ENCODE measurements at places on chromosomes 6 and 20.

DNA sequence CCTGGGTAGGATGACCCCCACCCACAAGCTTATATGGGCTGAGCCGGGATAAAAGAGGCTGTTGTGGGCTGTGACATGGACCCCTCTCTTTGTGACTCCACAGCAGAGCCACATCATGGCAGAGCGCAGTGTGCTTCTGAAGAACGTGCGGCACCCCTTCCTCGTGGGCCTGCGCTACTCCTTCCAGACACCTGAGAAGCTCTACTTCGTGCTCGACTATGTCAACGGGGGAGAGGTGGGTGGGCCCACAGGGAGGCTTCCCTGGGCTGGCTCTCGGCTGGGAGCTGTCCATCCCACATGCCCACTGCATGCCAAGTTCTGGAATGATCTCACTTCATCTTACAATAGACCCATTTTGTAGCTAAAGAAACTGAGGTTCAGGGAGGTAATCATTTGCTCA is 10.5 kb downstream of the SGK2 start:
- DNase-seq, result no peak

DNA sequence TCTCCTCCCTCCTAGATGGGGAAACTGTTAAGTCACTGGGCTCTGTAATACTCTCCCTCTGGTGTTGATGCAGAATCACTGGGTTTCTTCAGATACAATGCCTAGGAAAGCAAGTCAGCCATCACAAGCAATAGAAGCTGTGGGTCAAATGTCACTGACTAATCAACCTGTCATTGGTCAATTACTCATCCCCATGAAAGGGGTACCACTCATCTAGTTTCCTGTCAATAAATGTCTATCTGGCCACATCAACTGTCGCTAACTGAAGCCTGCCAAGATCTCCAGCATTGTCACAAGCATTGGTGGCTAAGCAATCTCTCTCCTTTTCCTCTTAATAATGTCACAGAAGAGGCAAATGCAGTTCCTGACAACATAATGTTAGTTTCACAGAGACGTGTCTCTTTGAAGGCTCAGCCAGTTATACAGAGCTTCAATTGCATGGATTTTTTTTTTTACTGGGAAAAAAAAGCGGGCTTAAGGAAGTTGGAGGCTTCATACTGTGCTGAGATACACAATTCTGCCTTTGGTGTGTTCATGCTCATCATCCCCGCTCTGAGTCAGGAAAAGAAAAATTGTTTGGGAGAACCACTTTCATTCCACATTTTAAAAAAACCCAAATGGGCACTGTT is 355.9 kb downstream of the BTBD9 start:
- DNase-seq, result no peak

- no peak for DNase-seq
Observed at GRCh38 chr20:1822564-1823449, 72.4 kb upstream of the SIRPA start.

DNA sequence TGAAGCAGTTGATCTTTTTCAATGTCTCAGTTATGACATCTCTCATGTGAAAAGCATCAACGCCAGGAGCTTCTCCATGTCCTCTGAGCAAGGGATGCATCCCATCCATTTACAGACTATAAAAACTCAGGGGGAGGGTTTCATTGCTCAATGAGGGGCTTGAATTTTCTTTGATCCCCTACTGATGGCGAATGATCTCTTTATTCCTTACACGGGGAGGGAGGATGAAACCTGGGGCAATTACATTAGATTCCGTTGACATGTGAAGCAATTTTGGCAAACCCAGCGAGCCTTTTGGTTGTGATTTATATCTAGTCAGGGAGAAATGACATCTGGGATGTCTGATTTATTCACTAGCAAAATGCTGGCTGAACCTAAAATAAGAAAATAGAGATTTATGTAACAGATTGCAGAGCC is 268.9 kb downstream of the HIVEP2 start:
- no peak for DNase-seq

DNA sequence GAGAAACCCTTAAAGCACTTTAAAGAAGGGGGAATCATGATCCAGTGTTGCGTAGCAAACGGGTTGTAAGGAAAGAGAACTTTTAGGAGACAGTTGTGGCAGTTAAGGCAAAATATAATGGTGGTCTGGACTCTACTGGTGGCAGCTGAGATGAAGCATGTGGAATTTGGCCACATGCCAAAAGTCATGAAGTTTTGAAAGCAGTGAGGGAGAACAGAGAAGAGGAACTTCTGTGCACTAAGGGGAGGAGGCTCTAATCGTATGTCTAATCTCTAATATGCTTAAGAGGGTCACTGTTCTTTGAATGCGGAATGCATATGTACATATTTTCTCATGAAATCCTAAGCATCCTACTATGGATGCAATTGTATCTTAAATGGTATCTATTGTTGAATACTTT is 91.5 kb downstream of the RIMS1 start:
- DNase-seq, result no peak

DNA sequence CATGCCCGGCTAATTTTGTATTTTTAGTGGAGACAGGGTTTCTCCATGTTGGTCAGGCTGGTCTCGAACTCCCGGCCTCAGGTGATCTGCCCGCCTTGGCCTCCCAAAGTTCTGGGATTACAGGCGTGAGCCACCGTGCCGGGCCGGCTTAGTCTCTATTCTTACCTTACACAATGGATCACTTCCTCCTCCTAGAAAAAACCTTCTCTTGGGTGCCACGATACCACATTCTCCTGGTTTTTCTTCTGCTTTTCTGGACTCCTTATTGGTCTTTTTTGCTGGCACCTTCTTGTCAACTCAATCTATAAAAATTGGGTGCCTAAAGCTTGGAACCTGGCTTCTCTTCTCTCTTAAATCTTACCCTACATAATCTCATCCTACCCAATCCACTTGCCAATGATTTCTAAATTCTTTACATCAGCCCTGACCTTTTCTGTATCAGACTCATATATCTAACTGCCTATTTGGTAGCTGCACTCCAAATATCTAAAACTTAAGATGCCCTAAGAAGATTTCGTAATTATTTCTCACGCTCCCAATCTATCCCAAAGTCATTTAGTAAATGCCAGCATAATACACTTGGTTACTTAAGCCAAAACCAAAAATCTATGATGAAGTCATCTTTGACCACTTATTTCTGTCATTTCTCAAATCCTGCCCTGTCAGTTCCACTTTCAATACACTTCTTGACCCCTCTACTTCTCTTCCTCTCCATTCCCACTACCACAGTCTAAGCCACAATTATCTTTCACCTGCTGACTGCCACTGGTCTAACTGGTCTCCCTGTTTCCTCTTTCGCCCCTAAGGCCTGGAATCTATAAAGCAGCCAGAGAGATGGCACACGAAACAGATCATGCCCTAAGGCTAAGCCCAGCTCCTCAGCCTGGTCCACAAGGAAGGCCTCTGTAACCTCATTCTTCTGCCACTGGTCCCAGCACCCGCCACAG is 43.2 kb downstream of the ELMO2 start:
- no peak for DNase-seq

DNA sequence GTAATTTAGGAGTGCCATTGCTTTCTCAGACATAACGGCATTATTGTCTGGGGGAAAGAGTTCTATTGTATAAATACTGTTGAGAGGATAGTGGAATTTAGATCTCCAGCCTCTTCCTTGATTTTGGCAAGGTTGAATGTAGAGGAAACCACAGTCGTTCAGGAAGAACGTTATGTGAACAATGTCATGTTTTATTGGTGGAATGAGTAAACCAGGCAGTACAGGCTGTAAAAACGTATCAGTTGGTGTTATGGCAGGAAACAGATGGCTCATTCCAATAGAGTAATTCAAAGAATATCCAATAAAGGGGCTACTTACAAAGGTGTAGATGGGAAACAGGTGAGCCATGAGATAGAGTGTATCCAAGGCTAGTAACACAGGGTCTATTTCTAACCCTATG is 123.6 kb upstream of the SLC35B3 start:
- no peak for DNase-seq

- no peak for DNase-seq
Observed at GRCh38 chr6:70459235-70459634, 45.9 kb downstream of the FAM135A start.

- DNase-seq, result no peak
Observed at GRCh38 chr20:38226553-38226952, 34.0 kb downstream of the KIAA1755 start.

DNA sequence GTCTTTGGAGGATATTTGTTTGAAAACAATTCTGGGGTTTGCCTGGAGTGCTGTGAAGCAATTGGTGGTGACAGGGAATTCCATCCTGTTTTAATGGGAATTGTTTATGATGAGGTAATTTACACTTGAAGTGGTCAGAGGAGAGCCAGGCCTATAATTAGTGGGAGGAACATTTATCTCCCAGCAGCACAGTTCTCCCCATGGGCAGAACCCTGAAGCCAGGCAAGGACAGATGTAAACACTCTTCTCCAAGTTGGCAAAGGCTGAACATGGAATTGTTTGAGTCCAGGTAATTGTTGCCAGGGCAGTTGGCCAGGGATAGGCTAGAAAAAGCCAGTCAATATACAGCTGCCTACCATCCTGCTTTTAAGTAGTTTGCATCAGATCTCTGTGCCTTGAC is 789.7 kb downstream of the FRK start:
- DNase-seq, result no peak

- no peak for DNase-seq
Observed at GRCh38 chr6:51827580-51827979, 259.8 kb downstream of the PKHD1 start.

- DNase-seq, result no peak
Observed at GRCh38 chr6:141026504-141026903, 1106.2 kb upstream of the GJE1 start.

GRCh38 chr20:62080249-62080990 is 14.7 kb upstream of the TAF4 start:
- no peak for DNase-seq

DNA sequence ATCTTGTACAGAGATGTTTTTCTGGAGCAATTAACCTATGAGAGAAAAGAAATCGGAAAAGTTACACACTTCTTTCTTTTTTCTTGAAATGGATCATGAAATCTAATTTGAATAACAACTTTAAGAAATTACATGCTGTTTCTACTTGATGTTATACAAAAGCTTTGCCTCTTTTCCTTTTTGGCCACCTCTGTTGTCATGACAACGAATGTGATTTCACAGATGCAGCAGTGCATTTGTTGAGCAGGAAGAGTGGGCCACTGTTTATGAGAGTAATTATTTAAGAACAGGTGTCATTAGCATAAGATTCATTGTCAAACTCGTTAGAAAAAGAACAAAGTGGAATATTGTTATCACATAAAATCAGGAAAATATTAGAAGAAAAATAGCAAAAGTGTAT is 148.3 kb upstream of the IMPG1 start:
- no peak for DNase-seq

DNA sequence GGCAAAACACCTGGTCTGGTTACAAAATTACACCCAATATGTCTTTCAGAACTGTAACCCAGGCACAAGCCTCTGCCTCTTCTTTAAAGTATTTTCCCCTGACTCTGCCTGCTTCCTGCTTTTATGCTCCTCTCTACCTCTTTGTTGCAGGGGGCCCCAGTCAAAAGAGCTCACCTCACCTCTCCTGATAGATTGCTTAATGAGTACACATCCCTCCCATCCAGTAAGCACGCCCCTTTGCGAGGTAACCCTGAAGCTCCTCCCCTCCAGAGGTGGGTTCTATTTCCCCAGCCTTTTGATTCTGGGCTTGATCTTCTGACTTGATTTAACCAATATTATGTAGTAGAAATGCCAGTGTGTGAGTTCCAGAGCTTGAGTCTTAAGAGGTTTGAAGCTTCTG is 56.6 kb upstream of the EYA2 start:
- DNase-seq, result no peak

- DNase-seq, result no peak
Observed at GRCh38 chr6:2914318-2914660, 11.2 kb upstream of the SERPINB9 start.

GRCh38 chr6:113742342-113742741 is 114.8 kb upstream of the MARCKS start:
- no peak for DNase-seq

DNA sequence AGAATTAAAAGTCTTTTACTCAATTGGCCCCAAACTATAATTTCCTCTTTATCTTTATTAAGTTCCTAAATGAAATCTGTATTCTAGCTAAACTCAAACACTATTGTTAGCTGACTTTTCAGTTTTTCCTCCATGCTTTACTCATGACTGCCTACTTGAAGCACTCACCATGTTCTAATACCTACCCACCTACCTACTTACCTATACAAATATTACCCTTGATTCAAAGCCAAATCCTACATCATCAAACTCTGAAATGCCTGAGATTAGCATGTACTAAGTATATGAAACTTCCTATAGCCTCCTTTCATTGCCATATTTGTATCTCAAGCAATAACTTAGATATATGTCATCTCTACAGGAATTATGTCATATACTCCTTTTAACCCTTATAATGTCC is 259.7 kb downstream of the HDGFL1 start:
- no peak for DNase-seq

DNA sequence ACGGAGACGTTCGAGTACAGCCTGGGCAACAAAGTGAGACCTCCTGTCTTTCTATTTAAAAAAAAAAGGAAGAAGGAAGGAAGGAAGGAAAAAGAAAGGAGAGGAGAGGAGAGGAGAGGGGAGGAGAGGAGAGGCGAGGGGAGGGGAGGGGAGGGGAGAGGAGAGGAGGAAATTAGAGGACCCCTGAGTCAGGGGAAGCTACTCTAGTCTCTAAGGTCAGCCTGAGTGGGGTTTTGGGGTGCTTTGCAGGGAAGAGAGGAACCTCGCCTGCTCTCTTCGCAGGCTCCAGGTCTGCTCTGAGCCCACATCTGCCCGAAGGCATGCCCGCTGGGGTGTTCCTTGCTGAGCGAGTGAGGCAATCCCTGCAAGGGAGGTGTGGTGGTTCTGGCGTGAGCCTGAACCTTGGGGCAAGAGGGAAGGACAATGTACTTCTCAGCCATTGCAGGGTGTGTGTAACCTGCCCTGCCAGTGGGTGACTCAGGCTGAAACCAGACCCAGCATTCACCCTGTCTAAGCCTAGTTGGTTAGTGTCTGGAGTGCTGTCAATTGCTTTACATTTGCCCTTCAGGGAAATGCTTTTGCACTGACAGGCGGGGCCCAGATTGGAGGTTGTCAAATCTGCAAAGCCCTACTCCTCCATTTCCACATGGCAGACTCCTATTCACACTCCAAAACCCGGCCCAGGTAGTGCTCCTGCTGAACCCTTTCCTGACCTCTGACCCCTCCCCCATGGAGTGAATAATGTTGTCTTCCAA is 15.3 kb upstream of the MMP9 start:
- DNase-seq, result no peak

- DNase-seq, result no peak
Observed at GRCh38 chr6:166615059-166615770, 11.8 kb downstream of the RPS6KA2 start.

- DNase-seq, result no peak
Observed at GRCh38 chr6:117417851-117418250, 7.9 kb downstream of the ROS1 start.

DNA sequence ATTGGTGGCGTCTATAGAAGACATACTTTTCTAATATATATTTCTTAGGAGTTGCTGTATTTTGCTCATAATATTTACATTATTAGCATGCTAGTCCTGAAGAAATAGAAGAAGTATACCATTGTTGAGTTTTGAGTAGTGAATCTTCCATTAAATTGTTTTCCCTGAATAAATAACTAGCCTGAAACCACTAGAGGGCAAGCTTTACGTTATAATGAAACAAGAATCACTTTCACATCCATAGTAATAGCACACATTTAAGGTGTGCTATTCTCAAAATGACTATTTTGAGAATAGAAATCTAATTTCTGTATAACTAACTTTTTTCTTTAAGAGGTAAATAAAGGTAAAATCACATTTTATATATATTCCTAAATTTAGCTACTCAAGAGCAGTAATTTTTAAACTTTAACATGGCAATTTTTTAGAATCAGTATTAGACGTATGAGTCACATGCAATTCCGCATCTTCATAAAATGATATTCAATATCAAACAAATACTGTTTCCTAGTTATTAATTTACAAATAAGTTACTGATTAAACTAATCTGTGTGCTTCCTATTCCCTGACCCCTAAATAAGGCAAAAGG is 213.2 kb upstream of the MANEA start:
- DNase-seq, result no peak
